ENCODE measurements at places on chromosomes 16 and 17.

DNA sequence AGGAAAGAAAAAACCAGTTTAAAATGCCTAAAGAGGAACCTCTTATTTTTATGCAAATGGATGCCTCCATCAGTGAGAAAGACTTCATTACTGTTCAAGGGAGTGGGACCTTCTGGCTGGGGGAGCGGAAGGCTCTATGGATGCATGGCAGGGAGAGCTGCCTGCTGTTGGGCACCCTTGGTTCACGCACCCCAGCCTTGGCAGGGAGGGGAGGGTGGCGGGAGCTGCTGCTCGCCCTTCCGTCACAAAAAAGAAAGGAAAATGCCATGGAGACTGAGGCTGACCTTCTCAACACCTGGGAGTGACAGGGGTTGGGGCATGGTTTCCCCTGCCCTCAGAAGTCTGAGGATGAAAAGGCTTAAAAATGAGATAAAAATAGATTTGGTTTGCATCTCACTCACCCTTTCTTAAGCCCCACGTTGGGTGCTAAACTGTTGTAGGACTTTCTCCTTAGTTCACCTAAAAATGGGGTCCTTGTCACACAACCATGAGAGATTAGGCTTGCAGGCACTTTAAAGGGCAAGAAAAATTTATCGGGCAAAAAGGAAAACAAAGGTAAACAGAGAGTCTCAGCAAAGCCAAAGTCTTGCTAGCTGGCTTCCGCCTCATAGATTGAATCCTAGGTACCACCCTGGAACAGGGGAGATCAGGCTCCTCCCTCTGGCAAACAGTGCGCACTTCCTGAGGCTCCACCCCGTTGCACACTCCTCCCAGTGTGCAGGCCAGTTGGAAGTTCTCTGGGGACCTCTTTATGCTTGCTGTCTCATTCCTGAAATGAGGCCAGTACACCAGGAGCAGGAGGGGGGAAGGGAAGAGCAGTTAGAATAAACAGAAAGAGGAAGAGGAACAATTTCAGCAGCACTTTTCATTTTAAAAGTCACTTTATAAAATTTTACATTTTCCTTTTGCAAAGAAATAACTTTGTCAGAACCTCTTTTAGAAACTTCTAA lies 31.6 kb downstream of the PHKB start:
- DNase-seq: no peak

GRCh38 chr16:711548-712320 lies 3.2 kb upstream of the METRN start:
- DNase-seq: peak; percentile 75

DNA sequence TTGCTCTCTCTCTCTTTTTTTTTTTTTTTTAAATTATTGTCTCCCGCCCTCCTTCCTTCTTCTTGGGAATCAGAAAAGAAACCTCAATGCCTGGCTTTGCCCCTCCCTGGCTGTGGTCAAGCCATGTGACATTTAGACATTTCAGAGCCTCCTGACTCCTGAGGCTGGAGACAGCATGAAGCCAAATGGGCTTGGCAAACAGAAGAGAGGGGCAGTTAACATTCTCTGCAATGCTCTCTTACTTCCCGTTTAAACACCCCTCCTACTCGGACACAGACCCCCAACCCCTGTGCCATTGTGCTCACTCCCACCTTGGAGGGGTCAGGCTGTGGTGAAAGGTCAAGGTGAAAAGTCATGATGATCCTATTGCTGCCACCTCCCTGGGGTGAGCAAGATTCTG lies 14.7 kb upstream of the MEOX1 start:
- DNase-seq: no peak

GRCh38 chr17:29827179-29827578 lies 102.8 kb downstream of the SSH2 start:
- DNase-seq: no peak

GRCh38 chr17:11628374-11628773 lies 30.1 kb downstream of the DNAH9 start:
- DNase-seq: no peak

DNA sequence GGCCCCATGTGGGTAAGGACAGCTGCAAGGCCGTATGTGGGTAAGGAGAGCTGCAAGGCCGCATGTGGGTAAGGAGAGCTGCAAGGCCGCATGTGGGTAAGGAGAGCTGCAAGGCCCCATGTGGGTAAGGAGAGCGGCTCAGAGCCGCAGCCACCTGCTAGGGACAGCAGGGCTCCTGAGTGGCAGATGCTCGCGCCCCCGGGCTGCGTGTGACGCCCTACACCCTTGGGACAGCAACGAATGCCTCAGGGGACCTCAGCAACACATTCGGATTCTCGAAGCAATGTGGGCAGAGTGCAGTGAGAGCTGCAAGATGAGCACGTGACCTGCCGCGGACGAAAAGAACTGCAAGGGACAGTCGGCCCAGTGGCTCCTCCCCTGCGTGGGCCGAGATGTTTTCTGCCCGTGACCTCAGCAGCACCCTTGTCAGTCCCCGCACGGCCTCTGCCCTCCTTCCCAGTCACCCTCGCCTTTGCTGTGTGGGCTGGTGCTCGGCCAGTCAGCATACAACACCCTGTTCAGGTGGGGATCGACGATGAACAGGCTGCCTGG lies 9.6 kb upstream of the SLC38A8 start:
- DNase-seq: no peak

- DNase-seq: no peak
Measured at GRCh38 chr17:76370261-76370993, 14.0 kb upstream of the SPHK1 start.

GRCh38 chr16:89031715-89032659 lies 55.0 kb upstream of the CBFA2T3 start:
- peak; percentile 68 for DNase-seq

DNA sequence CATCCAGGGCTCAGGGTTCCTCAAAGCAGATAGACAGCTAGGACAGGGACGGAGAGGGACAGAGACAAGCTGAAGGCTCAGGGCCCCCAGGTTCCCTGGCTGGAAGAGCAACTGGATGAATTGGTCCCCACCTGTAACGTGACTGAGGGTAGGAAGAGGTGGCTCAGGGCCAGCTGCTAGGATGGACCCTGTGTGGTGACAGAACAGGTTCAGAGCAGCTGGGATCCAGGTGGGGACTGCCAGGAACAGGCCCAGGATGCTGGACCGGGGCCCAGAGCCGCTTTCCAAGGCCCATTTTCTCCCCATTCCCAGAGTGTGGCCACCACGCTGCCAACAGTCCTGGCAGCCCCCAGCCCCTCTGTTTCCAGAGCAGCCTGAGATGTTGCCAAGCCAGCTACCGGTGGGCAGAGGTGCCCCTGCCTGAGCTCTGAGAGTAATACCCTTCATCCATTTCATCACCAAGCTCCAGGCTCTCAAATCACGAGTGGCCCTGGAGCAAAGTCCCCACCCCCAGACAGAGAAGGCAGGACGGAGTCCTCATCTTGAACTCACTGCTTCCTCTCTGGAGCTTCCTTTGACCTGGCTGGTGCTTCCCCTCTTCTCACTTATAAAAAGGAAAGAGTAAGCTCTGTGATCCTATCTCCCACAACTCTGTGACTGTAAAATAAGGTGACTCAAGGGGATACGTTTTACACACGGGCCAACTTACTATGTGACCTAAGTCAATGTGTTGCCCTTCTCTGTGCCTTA lies 79.6 kb downstream of the TMEM132E start:
- no peak for DNase-seq

DNA sequence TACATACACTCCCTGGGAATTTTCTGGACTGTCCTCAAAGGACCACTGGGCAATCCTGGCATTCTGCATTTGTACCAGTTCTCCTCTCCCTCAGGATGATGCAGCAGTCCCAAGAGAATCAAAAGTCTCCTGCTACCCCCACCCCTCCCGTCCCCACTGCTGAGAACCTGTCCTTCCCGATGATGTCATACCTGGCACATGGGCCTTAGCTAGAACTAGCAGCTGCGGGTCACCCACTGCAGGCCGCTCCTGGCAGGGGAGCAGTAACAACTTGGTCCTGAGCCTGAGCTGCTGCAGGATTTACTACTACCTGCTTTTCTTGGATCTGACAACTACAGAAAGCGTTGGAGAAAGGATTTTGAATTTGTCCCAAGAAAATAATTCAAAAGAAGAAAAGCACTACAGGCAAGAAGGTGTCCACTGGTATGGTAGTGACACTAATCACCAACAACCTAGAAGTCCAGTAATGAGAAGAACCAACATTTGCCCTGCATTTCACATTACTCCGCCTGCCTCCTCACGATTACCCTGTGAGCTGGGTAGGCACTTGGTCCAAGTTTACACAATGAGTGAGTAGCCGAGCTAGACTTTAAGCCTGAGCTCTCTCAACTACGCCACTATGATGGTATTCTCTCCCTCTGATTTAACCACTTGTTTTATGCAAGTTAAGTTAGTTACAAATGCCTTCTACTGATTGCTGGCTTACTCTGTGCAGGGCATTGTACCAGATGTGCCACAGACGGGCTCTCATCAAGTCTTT lies 55.3 kb upstream of the ETV4 start:
- no peak for DNase-seq

DNA sequence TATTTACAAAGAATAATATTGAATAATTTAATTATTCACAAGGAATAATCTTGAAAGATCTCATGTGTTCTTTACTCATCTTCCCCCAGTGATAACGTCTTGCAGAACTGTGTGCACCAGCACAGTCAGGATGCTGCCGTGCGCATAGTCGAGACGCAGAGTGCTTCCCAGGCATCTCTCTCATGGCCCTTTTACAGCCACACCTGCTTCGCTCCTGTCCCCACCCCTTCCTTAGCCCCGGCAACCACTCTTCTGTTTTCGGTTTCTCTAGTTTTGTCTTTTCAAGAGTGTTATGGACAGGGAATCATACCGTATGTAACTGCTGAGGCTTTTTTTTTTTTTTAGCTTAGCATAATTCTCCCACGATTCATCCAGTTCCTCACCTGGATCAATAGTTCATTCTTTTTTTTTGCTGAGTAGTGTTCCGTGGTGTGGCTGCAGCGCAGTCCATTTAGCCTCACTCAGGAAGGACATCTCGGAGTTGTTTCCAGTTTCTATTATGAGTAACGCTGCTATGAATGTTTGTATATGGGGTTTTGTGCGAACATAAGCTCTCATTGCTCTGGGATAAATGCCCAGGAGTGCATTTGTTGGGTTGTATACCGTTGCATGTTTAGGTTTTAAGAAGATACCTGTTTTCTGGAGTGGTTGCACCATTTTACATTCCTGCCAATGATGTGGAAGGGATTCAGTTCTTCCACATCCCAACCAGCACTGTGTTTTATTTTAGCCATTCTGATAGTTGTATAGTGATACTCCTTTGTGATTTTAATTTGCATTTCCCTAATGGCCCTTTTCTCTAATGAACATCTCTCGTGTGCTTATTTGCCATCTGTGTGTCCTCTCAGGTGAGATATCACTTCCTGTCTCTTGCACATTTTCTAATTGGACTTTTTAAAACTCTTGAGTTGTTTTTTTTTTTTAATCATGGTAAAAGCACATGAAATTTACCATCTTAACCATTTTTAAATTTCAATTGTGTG lies 47.6 kb downstream of the SEC14L1 start:
- DNase-seq: no peak

- DNase-seq: peak; percentile 76
Measured at GRCh38 chr17:4852567-4853207, 19.5 kb downstream of the MINK1 start.

- peak; percentile 92 for DNase-seq
Measured at GRCh38 chr16:89686520-89687091, at the start of gene CDK10. CDK10 (plus strand) TSS chr16:89686689; CDS start chr16:89686711, 22 bp downstream.

GRCh38 chr16:19868421-19868820 lies 16.2 kb downstream of the GPRC5B start:
- no peak for DNase-seq

Data from CD4-positive, alpha-beta T cell (primary cell).